ENCODE measurements at places on chromosomes 2 and 18. TPM values are rescaled to one million over a fixed set of nuclear protein-coding genes. Genes with fewer than 3 reads are reported as not detected.

The IL1F10 gene
- total RNA-seq = not detected

GRCh38 chr2:137969418-137969765 is 5.1 kb downstream of the HNMT start:
- DNase-seq = no peak

- DNase-seq = no peak
Observed at GRCh38 chr2:207763303-207763917, 6.3 kb downstream of the FZD5 start.

- DNase-seq = no peak
Observed at GRCh38 chr18:10143596-10143995, 229.8 kb downstream of the VAPA start.

DNA sequence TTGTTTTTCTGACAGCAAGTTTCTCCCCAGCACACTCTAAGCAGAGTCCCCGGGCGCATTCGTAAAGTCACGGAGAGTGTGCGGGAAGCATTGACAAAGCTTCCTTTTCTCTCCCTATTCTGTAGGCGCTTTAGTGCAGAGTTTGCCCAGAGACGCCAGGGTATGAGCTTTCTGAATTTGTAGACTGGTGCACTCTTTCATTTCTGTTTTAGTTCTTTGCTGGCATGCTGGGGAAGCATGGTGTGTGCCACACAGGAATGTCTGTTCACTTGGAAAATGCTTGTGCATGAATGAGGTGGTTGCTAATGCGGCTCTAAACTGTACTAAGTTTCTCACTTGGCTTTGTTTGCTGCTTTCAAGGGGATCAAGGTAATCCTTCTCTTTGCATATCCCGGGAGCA is 102.6 kb downstream of the RTN4 start:
- DNase-seq = no peak

Data from left lobe of liver (tissue), 2 donors.